ENCODE measurements at places on chromosomes 2 and 18.

GRCh38 chr2:122478771-122479170, 723.3 kb downstream of the TSN start:
- no peak for DNase-seq

DNA sequence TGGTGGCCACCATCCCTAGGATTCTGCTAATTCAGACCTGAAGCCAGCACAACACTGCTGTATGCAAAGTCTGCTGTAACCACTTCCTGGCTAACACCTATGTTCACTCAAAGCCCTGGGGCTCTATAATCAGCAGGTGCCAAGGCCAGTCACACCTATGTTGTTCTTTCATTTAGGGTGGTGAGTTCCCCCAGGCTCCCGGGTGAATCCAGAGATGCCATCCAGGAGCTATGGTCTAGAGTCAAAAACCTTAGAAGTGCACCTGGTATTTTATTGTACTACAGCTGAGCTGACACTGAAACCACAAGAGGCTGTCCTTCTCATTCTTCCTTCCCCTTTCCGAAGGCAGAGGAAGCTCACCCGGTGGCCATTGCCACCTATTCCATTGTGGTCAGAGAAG, 46.2 kb upstream of the CCDC141 start:
- DNase-seq, result peak; percentile 29

- DNase-seq, result no peak
These were observed 457.0 kb upstream of the MYT1L start for GRCh38 chr2:2788076-2788475.

GRCh38 chr2:200603972-200604371, 18.2 kb downstream of the AOX1 start:
- DNase-seq, result no peak

- DNase-seq, result no peak
These were observed 287.6 kb upstream of the LRRTM1 start for GRCh38 chr2:80592106-80592505.

GRCh38 chr2:141329964-141330363, 800.9 kb downstream of the LRP1B start:
- DNase-seq, result no peak

DNA sequence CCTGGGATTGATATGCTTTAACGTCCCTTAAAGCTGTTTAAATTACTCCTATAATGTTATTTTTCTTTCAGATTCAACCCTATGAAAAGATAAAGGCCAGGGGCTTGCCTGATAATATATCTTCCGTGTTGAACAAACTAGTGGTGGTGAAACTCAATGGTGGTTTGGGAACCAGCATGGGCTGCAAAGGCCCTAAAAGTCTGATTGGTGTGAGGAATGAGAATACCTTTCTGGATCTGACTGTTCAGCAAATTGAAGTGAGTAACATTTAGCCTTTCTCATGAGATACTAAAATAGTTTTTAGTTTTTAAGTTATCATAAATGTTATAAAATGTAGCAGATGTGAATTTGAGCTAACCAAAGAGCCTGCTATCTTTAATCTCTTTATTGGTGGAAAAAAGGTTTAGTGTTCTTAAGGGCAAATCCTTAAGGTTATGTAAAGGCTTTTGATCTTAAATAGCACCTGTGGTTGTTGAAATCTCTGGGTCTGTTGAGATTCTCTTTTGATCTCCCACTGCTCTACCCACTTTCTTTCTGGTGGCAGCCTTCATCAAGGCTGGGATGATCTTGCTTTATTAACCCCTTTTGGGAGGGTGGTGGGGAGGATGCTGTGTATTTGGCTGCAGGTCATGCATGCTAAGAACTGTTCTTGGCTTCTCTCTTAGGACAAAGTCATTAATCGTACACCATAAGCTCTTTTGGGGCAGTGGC, 40.9 kb downstream of the UGP2 start:
- no peak for DNase-seq

DNA sequence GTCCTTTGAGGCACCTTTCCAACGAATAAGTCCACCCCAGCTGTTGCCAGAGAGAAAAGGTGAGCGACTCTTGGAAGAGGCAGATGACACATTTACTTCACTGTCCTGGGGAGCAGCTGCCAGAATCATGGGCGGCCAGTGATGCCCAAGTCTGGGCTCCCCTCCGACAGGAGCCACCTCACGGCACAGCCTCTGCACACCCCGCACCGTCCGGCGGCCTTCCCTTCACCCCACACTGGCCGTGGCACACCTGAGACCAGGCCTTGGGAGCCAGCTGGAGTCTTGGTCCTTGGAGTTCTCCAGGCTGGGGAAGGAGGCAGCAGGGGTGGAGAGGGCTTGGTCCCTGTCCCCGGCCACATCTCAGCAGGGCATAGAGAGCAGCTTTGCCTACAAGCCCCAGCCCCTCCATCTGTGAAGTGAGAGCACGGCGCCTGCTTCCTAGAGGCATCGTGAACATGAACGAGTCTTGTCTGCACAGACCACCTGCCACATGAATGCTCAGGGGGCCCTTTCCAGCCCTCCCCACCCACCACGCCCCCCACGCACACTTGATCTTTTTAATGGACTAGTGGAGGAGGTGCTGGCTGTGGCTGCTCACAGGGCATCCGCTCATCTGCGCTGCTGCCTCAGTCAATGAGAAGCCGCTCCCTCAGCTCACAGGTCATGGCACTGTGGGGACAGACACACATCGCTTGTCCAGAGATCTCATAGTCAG, 400.2 kb upstream of the MYT1L start:
- DNase-seq, result no peak

DNA sequence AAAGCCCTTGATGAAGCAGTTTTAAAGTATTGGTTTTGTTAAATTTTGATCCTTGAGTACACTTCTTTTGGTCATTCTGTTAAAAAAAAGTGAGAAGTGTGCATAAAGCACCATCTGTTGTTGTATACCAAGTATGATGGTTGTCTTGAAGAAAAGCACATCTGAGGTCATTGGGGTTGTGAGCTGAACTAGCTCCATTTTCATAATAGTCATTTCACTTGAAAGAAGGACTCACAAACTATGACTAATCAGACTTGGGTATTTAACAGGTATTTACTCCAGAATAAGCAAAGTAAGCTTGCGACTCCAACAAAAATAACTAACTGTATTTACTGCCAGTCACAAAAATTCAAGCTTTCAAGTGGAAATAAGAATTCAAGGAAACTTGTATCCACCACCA, 35.1 kb downstream of the CHN1 start:
- DNase-seq, result no peak

DNA sequence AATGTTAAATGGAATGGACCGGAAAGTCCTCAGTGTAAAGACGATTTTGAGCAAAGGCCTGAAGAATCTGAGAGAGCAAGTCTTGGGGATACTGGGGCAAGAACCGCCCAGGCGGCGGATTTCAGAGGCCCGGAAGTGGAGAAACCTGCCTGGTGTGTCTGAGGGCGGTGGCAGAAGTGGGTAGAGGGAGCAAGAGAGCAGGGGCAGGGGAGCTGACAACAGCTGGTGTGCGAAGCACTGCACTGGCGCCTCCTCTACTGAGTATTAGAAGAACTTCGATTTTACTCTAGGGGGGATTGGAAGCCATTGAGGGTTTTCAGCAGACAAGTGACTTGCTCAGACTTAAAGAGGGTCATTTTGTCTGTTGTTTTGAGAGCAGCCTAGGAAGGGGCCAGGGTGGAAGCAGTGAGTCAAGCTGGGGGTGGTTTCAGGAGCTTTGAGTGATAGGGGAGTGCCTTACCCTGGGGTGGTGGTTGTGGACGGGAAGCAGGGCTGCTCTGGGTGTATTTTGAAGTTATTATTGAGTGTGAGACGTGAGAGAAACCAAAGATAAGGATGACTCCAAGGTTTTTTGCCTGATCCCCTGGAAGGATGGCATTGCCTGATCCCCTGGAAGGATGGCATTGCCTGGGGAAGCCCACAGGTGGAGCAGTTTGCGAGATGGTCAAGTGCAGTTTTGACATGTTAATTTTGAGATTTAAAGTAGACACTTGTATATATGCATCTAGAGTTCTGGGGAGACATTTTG, 52.5 kb downstream of the ZNF236 start:
- peak; percentile 10 for DNase-seq

DNA sequence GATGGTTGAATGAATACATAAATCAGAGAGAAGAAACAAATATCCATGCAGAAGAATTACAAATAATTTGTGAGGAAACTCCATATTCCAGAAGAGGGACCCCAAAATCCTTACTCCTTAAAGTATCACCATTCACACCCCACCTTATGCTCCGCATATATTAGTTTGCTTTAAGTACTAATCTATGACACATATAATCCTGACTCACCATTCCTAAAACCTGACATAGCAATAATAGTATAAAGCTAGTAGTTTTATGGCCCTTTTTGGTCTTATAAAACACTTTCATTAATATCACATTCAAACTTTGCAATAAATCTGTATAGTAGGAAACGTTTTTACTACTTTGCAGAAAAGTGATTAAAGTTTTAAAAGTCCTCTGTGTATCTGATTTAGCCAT, 719.0 kb upstream of the SLC39A10 start:
- DNase-seq, result no peak

DNA sequence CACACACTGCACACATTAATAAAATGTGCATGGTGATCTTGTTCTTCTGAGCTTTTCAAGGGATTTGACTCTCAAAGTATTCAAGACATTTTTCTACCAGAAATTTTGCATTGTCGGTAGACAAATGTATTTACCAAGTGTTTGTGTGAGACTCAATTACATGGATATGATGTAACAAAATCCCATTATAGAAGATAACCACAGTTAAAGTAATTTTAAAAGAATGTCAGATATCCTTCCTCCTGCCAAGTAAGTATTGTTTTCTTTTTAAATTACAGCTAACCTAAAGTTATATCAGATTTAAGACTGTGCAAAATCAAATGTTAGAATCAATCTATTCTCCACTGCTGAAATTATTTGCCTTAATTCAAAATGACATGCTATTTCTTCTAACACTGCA, 1344.5 kb upstream of the CHAC2 start:
- no peak for DNase-seq

DNA sequence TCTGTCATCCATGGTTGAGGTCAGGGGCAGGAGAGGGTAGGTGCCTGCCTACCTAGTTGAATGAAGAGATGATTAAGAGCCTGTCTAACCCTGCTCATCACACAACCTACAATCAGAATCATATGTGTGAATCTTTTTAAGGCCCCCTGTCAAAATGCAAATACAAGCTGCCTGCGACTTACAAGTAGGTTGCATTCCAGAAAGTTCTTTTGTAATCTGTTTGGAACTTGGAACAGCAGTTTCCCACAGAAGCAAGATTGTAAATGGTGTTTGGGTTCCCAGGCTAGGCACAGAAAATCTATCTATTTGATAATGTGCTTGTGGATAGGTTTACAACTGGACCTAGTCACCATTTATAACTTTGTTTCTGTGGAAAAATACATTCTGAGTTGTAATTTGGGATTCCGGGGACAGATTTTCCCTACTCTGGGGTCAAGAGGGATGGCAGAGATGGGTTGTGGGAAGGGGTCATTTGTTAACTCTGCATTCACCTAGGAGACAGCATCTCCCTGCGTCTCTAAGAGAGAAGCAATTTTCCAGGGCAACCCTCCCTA, 4.4 kb downstream of the LIPG start:
- no peak for DNase-seq

GRCh38 chr2:24972315-24972961, 683 bp upstream of the DNAJC27 start:
- peak; percentile 62 for DNase-seq

GRCh38 chr2:169716238-169716886, 17.3 kb upstream of the KLHL23 start:
- peak; percentile 42 for DNase-seq

GRCh38 chr2:127479866-127480743, 46.2 kb downstream of the IWS1 start:
- DNase-seq, result no peak

DNA sequence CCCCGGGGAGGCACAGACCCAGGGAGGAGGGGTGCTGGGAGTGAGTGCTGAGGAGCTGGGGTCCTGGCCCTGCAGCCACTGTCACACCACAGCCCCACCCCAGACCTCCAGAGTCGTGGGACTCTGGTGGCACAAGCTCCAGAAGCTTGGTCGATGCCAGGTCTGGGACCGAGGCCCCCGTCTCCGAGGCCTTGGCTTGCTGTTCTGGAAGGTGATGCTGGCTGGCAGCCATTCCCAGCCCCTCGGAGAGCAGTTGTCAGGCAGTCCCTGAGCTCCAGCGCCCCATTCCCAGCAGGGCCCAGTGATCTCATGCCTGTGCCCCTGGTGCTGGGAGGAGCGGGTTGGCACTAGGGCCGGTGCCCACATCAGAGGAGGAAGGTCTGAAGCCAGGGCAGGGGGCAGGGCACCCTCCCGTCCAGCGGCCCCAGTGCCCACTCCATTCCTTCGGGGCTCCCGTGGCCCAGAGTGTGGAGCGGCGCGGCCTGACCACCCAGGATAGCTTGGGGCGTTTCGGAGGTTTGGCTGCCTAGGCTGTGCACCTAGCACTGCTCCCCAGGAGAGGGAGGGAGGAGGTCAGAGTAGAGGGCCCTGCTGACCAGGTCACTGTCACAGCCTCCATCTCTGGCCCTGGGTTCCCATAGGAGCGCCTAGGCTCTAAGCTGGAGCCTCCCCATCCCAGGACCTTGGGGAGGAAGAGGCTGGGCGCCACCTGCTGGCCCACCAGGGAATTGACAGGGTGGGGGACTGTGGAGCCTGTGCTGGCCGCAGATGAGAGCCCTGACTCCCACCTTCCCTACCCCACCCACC, 16.8 kb upstream of the ALPI start:
- DNase-seq, result peak; percentile 22

- DNase-seq, result no peak
These were observed 20.0 kb upstream of the SPATA3 start for GRCh38 chr2:230975927-230976326.

DNA sequence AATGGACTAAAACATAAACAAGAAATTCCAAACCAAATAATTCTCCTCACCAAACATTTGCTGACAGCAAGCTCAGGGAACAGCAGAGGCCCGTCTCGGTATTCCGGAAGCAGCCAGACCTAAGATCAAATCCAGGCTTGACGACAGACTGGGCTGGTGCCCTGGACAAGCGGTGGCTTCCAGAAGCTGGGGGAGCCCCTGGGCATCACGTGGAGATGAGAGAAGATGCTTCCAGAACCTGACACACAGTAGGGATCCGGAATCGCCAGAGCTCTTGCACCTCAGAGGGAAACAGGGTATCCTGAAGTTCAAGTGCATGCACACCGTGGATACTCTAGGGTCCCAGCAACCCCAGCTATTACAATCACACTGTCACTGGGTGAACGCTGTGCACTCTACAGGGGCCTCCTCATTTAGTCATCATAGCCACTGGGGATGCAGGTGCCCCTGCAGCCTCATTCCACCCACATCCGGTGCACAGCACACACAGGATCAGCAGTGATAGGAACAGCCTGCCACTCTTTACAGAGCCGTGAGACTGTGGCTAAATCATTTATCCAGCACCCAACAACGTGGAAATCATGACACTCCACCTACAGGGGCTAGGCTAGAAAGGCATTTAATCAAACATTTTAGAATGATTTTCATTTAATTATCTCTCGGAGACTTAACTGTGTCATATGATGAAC, 102.6 kb downstream of the HDAC4 start:
- peak; percentile 45 for DNase-seq

DNA sequence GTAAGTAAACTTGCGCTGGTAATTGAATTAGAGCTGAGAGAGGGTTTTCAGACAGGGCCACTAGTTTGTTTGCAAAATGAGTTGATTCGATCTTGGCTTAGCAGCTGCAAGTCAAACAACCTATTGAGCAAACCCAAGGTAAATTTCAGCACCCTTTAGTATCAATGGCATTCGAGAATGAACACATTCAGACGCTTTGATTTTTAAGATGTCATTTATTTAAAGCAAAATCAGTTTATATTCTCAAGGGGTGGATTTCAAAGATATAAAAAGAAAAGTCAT, 44.2 kb downstream of the TGIF1 start:
- no peak for DNase-seq
